ENCODE measurements at places on chromosomes 7 and 10. TPM values are rescaled to one million over a fixed set of nuclear protein-coding genes. Genes with fewer than 3 reads are reported as not detected.

GRCh38 chr10:73967022-73967429, 30.9 kb upstream of the VCL start:
- H3K4me3 ChIP-seq = no peak overlapping the region
- H3K4me1 ChIP-seq = peaks cover 51% of the 10 kb centered on the region
- no peak for DNase-seq
- peak overlapping the region; percentile 82 for H3K27ac ChIP-seq
- no peaks in the 10 kb centered on the region for H3K36me3 ChIP-seq

Gene PON3
- total RNA-seq = not detected

DNA sequence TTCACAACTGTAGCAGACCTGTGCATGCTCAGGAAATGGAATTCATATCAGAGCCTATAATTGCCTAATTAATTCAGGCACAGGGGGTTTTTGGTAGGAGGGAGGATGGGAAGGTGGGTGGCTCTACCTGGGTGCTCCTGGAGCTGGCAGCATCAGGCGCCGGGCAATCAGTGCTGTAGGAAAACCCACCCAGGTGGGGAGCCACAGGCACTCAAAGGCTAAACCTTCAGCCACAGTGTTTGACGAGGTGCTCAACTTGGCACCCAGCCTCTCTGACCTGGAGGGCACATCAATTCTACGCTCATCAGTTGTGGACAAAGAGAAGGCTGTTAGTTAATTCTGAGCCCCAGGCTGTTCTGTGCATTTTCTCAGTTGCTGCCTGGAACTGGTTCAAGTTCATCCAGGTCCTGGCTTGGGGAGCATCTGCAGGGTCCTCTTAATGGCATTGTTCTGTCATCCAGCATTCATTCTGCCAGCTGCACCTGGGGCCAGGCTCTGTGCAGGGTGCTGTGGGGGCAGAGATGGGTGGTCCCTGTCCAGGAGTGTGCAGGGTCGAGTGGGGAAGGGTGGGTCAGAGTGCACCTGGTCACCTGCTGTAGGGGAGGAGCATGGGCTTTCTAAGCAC, 54.1 kb upstream of the NPTX2 start:
- no peak overlapping the region for H3K27ac ChIP-seq
- no peaks in the 10 kb centered on the region for H3K36me3 ChIP-seq
- H3K4me3 ChIP-seq = no peak overlapping the region

GRCh38 chr10:60444494-60445064, 54.9 kb upstream of the ANK3 start:
- no peak for DNase-seq
- H3K4me1 ChIP-seq = no peaks in the 10 kb centered on the region
- no peak overlapping the region for H3K27ac ChIP-seq
- no peaks in the 10 kb centered on the region for H3K36me3 ChIP-seq

- no peaks in the 10 kb centered on the region for H3K4me1 ChIP-seq
- H3K27me3 ChIP-seq = no peaks in the 10 kb centered on the region
- no peak for DNase-seq
- no peak overlapping the region for H3K4me3 ChIP-seq
- H3K27ac ChIP-seq = no peak overlapping the region
Observed at GRCh38 chr7:67738958-67739357, 742.3 kb downstream of the TYW1 start.

- H3K4me3 ChIP-seq = no peak overlapping the region
- no peak for DNase-seq
- no peaks in the 10 kb centered on the region for H3K4me1 ChIP-seq
- H3K36me3 ChIP-seq = no peaks in the 10 kb centered on the region
Observed at GRCh38 chr7:123327661-123328060, 127.9 kb upstream of the SLC13A1 start.

- no peaks in the 10 kb centered on the region for H3K4me1 ChIP-seq
- no peaks in the 10 kb centered on the region for H3K27me3 ChIP-seq
- H3K4me3 ChIP-seq = no peak overlapping the region
- no peak for DNase-seq
- H3K27ac ChIP-seq = no peak overlapping the region
- no peaks in the 10 kb centered on the region for H3K36me3 ChIP-seq
Observed at GRCh38 chr7:17618652-17618974, 320.2 kb downstream of the AHR start.

Gene PIP
- not detected for total RNA-seq

DNA sequence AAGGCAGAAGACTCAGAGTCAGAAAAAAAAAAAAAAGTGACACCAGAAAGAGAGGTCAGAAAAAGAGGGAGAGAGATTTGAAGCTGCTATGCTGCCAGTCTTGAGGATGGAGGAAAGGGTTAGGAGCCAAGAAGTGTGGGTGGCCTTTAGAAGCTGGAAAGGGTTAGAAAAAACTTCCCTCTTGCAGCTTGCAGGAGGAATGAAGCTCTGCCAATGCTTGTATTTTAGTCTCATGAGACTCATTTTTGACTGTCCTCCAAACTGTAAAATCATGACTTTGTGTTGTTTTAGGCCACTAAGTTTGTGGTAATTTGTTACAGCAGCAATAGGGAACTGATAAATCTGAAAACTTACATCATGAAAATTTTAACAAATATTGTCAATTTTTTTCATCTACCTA, 127.7 kb upstream of the NOBOX start:
- no peak for DNase-seq
- no peak overlapping the region for H3K4me3 ChIP-seq
- H3K36me3 ChIP-seq = no peaks in the 10 kb centered on the region
- H3K27ac ChIP-seq = no peak overlapping the region
- H3K4me1 ChIP-seq = no peaks in the 10 kb centered on the region
- no peaks in the 10 kb centered on the region for H3K27me3 ChIP-seq

DNA sequence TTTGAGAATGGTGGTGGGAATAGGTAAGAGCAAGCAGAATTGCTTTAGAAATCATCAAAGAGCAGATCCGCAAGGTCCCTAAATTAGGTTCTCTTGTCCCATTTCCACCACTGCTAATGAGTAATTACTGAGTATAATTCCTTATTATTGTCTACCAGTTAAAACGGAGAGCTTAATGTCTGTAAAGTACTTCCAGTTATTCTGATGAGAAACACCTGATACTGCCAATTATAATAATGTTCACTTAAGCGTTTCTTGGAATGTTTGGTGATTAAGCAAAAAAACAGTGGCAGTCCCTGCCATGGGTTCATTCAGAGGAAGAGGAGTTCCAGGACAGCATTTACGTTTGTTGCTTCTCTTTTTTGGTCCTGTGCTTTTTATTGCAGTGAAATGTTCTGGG, 358.5 kb upstream of the GALNT17 start:
- no peaks in the 10 kb centered on the region for H3K27me3 ChIP-seq
- H3K27ac ChIP-seq = no peak overlapping the region
- no peaks in the 10 kb centered on the region for H3K4me1 ChIP-seq
- no peak overlapping the region for H3K4me3 ChIP-seq
- peaks cover 6% of the 10 kb centered on the region for H3K36me3 ChIP-seq
- DNase-seq = no peak

Gene SLC16A9
- total RNA-seq = 49.7 TPM

Gene LIPM
- not detected for total RNA-seq

Data from spleen (tissue), 13 donors.